BE2C (cell line): ENCODE measurements at places on chromosomes 1 and 21.

DNA sequence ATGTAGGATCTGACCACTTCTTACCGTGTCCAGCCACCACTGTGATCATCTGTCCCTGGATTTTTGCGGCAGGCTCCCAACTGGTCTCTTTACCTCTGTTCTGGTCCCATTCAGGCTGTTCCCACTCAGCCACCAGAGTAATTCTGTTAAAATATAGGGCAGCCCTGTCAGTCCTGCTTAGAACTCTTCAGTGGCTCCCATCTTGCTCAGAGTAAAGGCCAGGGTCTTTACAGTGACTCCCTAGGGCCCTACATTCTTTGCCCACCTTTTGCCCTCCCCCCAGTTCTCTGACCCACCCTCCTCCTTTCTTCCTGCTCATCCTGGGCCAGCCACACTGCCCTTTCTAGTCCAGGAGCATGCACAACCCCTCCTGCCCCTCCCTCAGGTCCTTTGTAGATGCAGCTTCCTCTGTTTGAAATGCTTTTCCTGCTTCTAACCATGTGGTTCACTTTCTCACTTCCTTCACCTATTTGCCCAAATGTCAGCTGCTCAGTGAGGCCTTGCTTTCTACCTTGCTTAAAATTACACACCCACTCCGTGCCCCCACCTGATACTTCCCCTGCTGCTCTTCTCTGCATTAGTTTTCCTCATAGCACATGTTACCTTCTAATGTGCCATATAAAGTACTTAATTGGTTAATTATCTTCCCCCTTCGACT, 7.8 kb downstream of the UBIAD1 start:
- no peak for DNase-seq

DNA sequence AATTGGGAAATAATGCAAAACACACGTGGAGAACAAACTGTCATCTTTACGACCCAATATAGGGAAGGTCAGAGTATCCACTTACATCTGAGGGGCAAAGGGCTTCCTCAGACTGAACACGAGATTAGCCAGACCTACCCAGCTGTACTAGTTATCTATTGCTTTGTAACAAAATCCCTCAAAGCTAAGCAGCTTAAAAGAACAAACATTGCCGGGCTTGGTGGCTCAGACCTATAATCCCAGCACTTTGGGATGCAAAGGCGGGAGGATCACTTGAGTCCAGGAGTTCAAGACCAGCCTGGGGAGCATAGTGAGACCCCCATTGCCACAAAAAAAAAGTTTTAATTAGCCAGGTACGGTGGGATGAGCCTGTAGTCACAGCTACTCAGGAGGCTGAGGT, 262.8 kb downstream of the LTN1 start:
- no peak for DNase-seq

DNA sequence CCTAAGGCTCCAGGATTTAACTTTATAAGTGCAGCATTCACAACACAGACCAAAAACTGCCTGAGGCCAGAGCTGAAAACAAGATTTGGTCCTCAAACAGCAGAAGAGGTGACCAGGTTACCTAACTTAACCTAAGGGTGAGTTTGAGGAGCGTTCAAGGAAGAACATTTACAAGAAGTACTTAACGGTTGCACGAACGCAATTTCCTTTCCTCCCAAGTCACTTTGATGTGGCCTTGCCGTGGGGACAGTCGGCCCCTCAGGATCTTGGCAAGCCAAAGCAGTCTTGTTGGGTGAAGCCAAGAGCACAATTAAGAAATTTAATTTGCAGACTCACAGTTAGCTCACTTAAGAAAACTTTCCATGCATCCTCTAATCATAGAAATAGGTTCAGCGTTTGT, 202.6 kb upstream of the COA6 start:
- DNase-seq: no peak

GRCh38 chr1:228975238-228975907, 240.1 kb downstream of the RHOU start:
- DNase-seq: no peak
